ENCODE measurements at places on chromosomes 4 and X.
A peak's percentile ranks its signal among the peaks of the same experiment; 100 is the strongest.

- no peak for DNase-seq
Observed at GRCh38 chr4:85081196-85081595, 114.7 kb upstream of the WDFY3 start.

DNA sequence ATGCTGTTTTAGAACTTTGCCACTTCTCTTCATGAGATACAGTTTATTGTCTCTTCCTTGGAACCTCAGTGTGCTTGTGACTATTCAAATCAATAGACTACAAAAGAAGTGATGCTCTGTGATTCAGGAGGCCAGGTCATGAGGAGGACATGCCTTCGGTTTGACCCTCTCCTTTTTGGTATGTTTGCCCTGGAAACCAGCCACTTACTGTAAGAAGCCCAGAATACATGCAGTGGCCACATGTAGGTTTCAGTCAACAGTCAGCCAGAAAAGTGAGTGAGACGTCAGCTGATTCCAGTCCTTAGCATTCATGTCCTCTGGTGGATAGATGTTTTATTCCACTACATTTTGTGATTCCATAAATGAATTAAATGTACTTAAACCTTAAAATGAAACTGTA is 328.7 kb downstream of the PCDH18 start:
- DNase-seq, result no peak

- no peak for DNase-seq
Observed at GRCh38 chr4:51932261-51932660, 87.9 kb downstream of the LRRC66 start.

DNA sequence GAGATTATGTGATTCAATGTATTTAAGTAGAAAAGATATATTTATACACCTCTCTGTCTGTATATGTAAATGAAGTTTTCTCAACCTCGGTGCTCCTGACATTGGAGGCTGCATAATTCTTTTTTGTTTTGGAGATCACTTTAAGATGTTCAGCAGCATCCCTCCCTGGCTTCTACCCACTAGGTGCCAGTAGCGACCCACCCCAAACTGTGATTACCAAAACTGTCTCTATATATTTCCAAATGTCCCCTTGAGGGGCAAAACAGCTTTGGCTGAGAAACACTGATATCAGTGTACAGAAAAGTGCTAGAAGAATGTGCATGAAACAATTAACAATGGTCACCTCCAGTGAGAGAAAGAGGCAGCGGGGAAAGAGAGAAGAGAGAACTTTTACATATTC is 51.2 kb downstream of the DCX start:
- no peak for DNase-seq

- DNase-seq, result no peak
Observed at GRCh38 chrX:134806707-134807038, 148.4 kb upstream of the PLAC1 start.

DNA sequence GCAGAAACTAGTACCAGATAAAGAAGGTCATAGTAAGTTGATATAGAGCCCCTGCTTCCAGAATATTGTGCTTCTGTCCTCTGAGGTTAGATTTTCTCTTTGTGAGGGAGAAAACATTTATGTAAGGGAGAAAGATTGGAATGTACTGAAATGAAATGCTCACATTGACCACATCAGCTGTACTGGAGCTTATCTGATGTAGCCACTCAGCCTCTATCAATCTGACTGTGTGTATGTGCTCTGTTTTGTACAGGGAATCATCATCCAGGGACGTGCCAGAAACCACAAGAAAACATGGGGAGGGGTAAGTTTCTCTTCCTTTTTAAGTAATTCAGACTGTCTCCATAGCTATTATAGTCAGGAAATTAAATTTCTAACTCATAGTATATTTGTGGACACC is 56.8 kb downstream of the PRRG1 start:
- DNase-seq, result no peak

- no peak for DNase-seq
Observed at GRCh38 chr4:17624821-17625220, 10.4 kb downstream of the MED28 start.

- DNase-seq, result no peak
Observed at GRCh38 chrX:3938587-3938986, 225.1 kb upstream of the PRKX start.

GRCh38 chr4:2797545-2798305 is 4.8 kb downstream of the SH3BP2 start:
- DNase-seq, result peak; percentile 72
